Activated naive CD8-positive, alpha-beta T cell treated with anti-CD3 and anti-CD28 coated beads, Interleukin-2, amount 10 ng/mL, durations not matched to agents 7 days and 5 days (primary cell): ENCODE measurements at places on chromosomes 5 and 9.
A peak's percentile ranks its signal among the peaks of the same experiment; 100 is the strongest.

DNA sequence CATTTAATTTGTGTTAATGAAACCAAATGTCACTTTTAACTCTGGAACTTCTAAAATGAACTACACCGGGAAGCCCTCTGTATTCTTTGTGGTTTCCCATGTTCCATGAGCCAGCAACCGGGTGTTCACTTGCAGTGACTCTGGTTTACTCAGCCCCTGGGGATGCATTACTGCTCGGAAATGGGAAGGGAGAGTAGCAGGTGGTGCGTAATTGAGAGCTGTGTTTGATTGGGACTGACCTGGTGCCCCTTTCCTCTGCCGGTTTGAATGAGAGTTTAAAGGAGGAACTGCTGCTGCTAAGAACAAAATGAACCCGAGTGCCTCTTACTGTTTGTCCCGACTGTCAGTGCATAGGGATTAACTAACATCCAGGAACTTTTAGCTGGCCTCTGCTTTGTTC, 100.1 kb upstream of the DHFR start:
- peaks cover 59% of the 10 kb centered on the region for H3K36me3 ChIP-seq
- H3K27ac ChIP-seq = peak overlapping the region; percentile 86
- H3K4me1 ChIP-seq = peaks cover 48% of the 10 kb centered on the region
- DNase-seq = no peak
- H3K27me3 ChIP-seq = no peaks in the 10 kb centered on the region
- H3K4me3 ChIP-seq = peak overlapping the region; percentile 69

DNA sequence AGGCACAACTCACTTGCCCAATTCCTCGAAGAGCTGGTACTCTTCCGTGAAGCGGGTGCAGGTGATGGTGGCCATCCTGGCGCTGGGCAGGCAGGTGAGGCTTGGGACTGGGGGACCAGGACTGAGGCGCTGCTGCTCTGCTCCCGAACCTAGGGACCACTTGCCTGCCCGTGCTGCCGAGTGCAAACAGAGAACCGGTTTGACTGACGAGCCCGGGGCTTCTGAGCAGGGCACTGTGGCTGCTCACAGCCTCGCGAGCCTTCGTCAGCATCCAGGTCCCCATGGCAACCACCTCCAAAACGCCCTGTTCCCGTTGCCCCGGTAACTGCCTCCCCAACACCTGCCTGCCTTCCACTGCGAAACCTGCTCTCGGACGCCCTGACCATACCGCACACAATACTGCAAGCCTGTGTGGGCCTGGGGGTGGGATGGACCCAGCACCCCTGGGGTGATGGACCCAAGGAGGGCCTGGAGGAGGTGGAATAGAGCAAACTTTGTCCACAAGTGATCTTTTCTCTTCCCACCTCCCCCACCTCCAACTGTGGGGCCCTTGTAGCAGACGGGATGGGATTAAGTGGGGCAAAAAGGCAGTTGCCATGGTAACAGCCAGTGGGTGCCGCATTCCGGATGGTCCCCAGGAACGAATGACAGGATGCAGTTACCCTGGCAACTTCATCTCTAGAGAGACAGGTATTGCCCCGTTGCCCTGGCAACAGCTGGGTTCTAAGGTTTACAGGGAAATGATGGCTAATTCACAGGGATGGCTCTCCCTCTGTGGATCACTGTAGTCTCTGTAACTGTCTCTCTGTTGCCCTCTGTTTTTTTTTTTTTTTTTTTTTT, at the start of gene CAMK2A:
Gene CAMK2A, minus strand, starts transcription at position 223 of the 840 bp plus-strand sequence. Its CDS starts 148 bp downstream, at position 75.
- no peak within 1 kb of the TSS for H3K4me3 ChIP-seq
- no peaks in the 10 kb centered on the region for H3K36me3 ChIP-seq
- H3K27me3 ChIP-seq = peaks cover 11% of the 10 kb centered on the region
- no peak within 1 kb of the TSS for H3K27ac ChIP-seq
- no peak for DNase-seq

DNA sequence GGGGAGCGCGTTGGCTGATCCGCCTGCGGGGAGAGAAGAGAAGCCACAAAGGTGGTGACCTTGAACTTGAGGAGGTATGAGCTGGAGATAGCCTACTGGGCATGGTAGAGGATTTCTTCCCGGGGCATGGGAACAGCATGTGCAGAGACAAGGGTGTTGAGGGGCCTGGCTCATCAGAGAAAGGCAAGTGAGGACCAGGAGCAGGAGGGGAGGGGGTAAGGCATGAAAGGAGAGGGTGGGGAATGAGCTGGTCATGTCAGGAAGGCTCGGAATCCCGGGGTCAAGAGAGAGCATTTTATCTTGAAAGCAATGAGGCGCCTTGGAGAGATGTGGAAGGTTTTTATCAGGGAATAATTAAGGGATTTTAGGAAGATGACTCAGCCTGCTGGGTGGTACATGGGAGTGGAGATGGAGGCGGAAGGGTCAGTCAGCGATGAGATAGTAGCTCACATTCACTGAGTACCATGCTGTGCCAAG, 121.1 kb downstream of the LHX2 start:
- DNase-seq = no peak
- H3K4me3 ChIP-seq = no peak overlapping the region

- DNase-seq = no peak
- H3K4me3 ChIP-seq = no peak overlapping the region
- no peaks in the 10 kb centered on the region for H3K4me1 ChIP-seq
- H3K36me3 ChIP-seq = no peaks in the 10 kb centered on the region
- H3K27me3 ChIP-seq = no peaks in the 10 kb centered on the region
Measured at GRCh38 chr5:146653560-146653959, 137.6 kb upstream of the GPR151 start.

GRCh38 chr9:3299872-3300271, 225.9 kb downstream of the RFX3 start:
- H3K36me3 ChIP-seq = peaks cover 3% of the 10 kb centered on the region
- H3K27ac ChIP-seq = no peak overlapping the region
- H3K4me3 ChIP-seq = no peak overlapping the region
- H3K27me3 ChIP-seq = no peaks in the 10 kb centered on the region

- H3K27ac ChIP-seq = no peak overlapping the region
- peaks cover 34% of the 10 kb centered on the region for H3K36me3 ChIP-seq
- no peaks in the 10 kb centered on the region for H3K27me3 ChIP-seq
- H3K4me1 ChIP-seq = peaks cover 7% of the 10 kb centered on the region
- H3K4me3 ChIP-seq = no peak overlapping the region
Measured at GRCh38 chr5:76694317-76694716, 21.6 kb upstream of the F2R start.

DNA sequence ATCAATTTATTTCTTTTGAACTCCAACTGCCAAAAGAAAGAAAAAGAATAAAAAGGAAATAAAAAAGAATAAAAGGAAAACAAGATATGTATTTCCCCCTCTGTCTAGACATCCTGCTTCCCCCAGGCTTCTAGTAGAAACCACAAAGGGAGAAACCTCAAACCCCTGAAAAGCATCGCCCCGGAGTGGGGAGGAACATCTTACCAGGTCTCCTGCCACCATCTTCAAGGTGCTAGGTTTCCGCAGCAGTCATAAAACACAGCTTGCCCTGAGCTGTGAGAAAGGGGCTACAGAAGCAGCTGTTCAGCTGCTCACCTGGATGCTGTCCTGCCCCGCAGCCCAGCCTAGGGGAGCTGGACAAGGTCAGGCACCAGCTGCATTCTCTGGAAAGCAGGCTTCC, 487.7 kb downstream of the GADD45G start:
- no peak overlapping the region for H3K27ac ChIP-seq
- no peaks in the 10 kb centered on the region for H3K36me3 ChIP-seq
- H3K4me3 ChIP-seq = peak overlapping the region; percentile 57
- H3K4me1 ChIP-seq = peaks cover 19% of the 10 kb centered on the region
- peaks cover 67% of the 10 kb centered on the region for H3K27me3 ChIP-seq

GRCh38 chr5:36459176-36460135, 146.9 kb upstream of the SLC1A3 start:
- peaks cover 21% of the 10 kb centered on the region for H3K27me3 ChIP-seq
- DNase-seq = no peak
- peaks cover 2% of the 10 kb centered on the region for H3K4me1 ChIP-seq
- H3K27ac ChIP-seq = no peak overlapping the region
- no peak overlapping the region for H3K4me3 ChIP-seq
- H3K36me3 ChIP-seq = no peaks in the 10 kb centered on the region

DNA sequence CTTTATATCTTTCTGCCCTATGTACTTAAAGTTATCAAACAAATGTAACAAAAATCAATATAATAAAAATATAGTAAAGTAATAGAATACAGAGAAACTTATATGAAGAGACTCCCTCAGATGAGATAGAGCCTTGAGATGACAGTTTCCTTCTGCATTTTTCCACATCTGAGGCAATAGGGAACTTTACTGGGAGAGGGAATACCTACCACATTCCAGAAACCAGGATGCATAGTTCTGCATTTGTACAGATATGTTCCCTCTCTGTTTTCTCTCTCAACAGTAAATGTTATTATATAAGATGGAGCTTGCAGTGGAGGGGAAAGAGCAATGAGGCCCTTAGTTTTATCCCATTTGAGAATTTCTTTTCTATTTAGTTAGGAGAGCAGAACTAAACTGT, 109.6 kb upstream of the KCNN2 start:
- no peak for DNase-seq
- H3K27ac ChIP-seq = no peak overlapping the region
- no peak overlapping the region for H3K4me3 ChIP-seq
- no peaks in the 10 kb centered on the region for H3K27me3 ChIP-seq

GRCh38 chr5:154782326-154782725, 27.1 kb downstream of the LARP1 start:
- H3K27me3 ChIP-seq = no peaks in the 10 kb centered on the region
- H3K4me1 ChIP-seq = peaks cover 35% of the 10 kb centered on the region
- H3K27ac ChIP-seq = no peak overlapping the region

DNA sequence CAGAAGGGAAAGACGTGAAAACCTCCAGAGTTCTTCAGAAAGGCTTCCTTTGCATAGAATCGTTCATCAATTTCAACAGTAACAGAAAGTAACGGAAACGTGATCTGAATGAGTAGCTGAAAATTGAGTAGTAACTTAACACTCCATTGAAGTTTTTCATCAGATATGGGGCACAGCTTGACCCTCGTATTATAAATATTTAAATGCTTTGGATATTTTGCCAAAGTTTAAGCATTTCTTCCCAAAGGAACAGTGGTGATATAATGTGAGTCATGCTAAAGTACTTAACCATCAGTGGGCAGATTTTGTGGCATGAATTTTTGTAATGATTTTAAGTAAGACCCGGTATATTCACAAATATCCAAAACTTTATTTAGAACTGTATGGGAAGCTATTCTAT, 67.4 kb upstream of the ADAMTS19 start:
- H3K4me1 ChIP-seq = no peaks in the 10 kb centered on the region
- no peak for DNase-seq
- H3K27ac ChIP-seq = no peak overlapping the region
- H3K4me3 ChIP-seq = no peak overlapping the region
- no peaks in the 10 kb centered on the region for H3K27me3 ChIP-seq

GRCh38 chr5:62790348-62790747, 211.7 kb downstream of the LRRC70 start:
- peaks cover 18% of the 10 kb centered on the region for H3K27me3 ChIP-seq
- H3K36me3 ChIP-seq = no peaks in the 10 kb centered on the region
- no peak overlapping the region for H3K4me3 ChIP-seq
- H3K4me1 ChIP-seq = no peaks in the 10 kb centered on the region
- no peak for DNase-seq
- no peak overlapping the region for H3K27ac ChIP-seq

DNA sequence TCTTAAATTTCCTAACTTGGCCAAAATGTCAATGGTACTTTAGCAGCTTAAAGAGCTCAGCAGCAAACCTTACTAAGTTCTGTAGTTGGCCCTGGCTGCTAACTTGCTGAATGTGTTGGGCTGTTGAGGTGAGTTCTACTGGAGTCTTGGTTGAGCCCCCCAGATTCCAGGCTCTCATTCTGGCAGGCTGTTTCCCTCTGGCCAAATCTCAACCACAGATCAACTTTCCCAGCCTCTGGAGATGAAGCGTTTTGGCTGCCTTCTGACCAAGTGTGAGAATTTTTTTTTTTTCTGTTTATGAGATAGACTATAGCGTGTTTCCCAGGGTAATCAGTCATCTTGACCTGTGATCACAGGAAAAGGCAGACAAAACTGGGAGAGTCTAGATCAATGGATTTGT, 343.7 kb downstream of the EBF1 start:
- no peaks in the 10 kb centered on the region for H3K4me1 ChIP-seq
- no peak overlapping the region for H3K4me3 ChIP-seq
- H3K27ac ChIP-seq = no peak overlapping the region
- H3K27me3 ChIP-seq = peaks cover 34% of the 10 kb centered on the region
- H3K36me3 ChIP-seq = no peaks in the 10 kb centered on the region

- peaks cover 51% of the 10 kb centered on the region for H3K27me3 ChIP-seq
- peak overlapping the region; percentile 95 for H3K4me3 ChIP-seq
- no peak overlapping the region for H3K27ac ChIP-seq
- no peaks in the 10 kb centered on the region for H3K36me3 ChIP-seq
- no peak for DNase-seq
- H3K4me1 ChIP-seq = peaks cover 26% of the 10 kb centered on the region
Measured at GRCh38 chr5:98768960-98769209, 4.6 kb upstream of the RGMB start.

DNA sequence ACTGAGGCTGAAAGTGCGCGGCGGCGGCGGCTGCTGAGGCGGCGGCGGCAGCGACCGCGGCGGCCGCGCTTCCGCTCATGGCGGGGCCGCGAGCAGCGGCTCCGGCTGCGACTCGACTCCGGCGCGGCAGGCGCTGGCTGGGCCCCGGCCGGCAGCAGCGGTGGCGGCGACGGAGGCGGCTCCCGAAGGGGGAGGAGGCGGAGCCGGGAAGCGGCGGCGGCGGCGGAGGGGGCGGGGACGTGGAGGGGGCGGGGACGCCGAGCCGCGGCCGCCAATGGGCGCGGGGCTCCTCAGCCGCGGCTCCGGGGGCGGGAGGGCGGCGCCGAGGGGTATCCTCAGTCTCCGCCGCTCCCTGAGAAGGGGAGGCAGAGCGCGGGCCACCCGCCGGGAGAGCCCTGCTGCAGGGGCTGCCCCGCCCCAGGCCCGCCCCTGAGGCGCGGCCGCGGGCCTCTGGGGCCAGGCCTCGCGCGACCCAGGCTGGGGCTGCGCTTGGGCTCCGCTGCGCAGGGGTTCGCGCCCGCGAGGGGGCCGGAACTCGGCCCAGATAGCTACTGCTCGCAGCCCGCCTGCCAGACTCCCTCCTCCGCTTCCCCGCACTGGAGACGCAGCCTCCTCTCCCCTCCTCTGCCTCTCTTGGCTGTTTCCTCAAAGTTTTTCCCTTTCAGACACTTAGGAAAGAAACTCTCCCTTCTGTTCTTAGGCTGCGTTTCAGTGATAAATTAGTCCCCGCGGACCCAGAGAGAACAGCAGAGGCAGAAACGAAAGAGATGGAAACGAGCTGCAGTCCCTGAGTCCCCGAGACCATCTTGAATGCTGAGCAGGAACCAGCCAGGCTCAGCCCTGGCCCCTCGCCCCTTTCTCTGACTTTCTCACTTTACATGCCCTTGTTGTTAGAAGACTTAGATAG, 85.0 kb upstream of the MELK start:
- no peaks in the 10 kb centered on the region for H3K27me3 ChIP-seq
- peak overlapping the region; percentile 90 for H3K4me3 ChIP-seq
- peaks cover 44% of the 10 kb centered on the region for H3K4me1 ChIP-seq

- no peak for DNase-seq
- peaks cover 19% of the 10 kb centered on the region for H3K27me3 ChIP-seq
- no peaks in the 10 kb centered on the region for H3K36me3 ChIP-seq
- H3K27ac ChIP-seq = no peak overlapping the region
Measured at GRCh38 chr5:127369796-127370195, 79.2 kb downstream of the MEGF10 start.

DNA sequence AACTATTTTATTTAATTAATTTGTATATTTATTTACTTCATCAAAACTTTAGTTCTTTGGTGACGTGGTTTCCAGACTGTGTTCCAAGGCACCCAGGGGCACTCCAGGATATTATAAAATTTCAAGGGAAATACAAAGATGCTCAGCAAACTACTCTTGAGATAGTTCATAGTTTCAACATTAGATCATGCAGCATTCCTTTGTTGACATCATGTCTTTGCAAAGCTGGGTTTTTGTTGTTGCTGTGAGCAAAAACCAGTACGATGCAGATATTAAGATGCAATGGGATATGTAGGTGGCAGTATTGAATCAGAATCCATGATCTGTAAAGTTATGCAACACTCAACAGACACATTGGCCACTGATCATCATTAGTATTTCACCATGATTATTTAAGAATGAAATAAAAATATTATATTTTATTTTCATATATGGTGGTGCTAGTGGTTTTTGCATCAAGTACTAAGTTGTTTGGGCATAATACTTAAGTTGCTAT, 219.7 kb downstream of the ADCY2 start:
- H3K4me1 ChIP-seq = no peaks in the 10 kb centered on the region
- H3K4me3 ChIP-seq = no peak overlapping the region
